ENCODE measurements at places on chromosomes 7 and 10.

GRCh38 chr10:3510741-3511140 lies 274.3 kb downstream of the KLF6 start:
- DNase-seq = no peak

- peak; percentile 91 for DNase-seq
Observed at GRCh38 chr10:17229016-17229716, 1.1 kb downstream of the VIM start.

- no peak for DNase-seq
Observed at GRCh38 chr10:51080311-51081006, 6.2 kb downstream of the PRKG1 start.

- peak; percentile 40 for DNase-seq
Observed at GRCh38 chr10:78688901-78689583, 379.7 kb upstream of the ZMIZ1 start.

GRCh38 chr7:70114806-70115205 lies 516.5 kb downstream of the AUTS2 start:
- no peak for DNase-seq

DNA sequence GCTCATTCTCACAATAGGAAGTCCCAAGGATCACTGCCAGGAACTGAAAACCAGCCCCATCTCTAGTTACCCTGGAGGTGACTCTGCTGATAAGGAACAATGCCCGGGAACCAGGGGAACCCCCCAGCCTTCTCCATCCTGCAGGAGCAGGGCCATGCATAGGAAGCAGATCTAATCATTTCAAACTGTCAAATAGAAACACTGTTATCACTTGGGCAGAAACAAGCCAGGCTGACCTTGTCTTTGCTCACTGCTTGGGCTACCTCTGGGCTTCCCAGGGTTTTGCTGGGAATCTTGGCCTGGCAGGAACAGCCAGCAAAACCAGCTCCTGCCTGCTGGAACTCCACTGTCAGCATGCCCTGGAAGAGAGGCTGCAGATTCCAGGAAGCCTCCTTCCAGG lies 114.1 kb downstream of the RNF216 start:
- DNase-seq = no peak

DNA sequence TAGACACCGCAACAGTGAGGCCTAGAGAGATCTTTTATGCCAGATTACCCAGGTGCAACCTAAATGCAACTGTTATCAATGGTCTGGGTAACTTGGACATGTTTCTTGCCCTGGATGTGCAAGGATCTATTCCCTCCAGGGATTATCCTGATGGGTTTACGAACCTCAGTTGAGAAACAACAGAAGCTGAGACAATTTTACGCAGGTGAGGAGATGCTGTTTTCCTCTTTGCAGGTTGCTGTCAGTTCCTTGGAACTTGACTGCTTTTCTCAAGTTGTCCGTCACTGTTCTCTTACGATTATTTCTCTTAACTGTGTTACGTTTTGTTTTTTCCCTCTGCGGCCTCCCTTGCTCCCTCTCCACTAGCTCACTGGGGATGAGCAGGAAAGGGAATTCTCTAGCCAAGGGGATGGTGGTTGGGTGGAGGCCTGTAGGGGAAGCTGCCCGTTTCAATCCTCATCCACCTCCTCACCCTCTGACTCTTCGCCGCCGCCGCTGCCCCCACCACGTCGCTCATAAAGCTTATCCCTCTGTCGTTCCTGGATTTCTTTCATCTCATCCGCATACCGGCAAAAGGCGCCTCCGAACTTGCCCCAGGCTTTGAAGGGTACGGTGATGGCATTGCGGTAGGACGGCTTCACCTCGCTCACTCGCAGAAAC lies 1.2 kb downstream of the PURB start:
- no peak for DNase-seq

DNA sequence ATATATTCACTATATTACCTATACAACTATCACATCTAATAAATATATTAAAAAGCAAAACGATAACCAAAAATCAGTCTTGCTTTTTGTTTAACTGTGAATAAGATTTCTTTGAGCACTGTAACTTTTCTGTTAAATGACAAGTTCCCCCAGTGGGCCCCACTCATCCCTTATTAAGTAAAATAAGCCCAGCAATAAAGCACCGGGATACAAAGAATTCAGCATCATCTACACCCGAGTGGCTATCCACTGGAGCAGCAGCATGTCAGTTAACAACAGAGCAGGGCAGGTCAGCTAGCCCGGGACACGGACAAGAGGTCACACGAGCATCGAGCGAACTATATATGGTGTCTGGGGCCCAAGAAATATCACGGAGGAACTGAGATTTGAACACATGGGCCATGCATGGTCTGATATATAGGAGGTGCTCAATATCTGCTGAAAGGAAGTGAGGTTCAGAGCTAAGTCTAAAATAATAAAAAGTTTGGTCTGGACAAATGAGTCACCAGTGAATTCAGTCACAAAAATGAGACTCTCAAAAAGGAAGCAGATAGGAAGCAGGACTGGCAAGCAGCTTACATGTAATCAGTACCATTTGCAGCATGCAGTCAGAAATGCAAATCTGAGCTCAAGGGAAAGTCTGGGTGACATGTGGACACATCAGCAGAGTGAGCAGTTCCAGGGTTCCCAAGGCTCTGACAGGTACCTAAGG lies 4.1 kb downstream of the ERCC6 start:
- peak; percentile 47 for DNase-seq

DNA sequence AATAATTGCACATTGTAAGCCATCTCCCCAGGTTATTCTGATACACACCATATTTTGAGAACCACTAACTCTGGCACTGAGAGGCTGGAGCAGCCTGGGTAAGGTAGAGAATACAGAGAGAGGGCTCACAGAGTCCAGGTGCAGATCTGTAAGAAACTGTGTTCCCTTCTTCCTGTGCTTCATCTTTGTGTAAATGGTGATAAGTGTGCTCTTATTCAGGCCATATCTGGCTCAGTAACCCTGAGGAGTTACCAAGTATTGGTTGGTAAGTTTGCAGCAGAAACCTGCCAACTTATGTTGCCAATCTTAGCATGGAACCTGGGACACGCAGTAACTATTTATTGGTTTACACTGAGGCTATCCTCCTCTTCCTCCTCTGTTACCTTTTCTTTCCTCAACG lies 16.2 kb upstream of the ICA1 start:
- DNase-seq = no peak

- DNase-seq = no peak
Observed at GRCh38 chr10:88962336-88962735, 9.8 kb upstream of the ACTA2 start.

DNA sequence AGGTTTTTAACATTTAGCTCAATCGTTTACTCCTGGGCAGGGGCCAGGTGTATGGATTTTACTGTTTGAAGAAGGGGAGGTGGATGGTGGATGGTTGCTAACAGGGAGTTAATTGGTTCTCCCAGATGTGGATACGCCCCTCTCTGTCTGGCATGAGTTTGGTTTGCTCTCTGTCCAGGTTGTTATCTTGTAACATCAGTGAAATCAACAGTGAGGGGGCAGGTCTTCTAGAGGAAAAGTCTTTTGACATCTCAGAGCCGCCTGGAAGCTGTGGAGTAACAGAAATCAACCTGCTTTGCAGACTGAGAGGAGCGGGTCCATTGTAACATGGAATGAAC lies 243.4 kb downstream of the MGMT start:
- DNase-seq = no peak

GRCh38 chr7:632831-633210 lies 93.7 kb upstream of the DNAAF5 start:
- DNase-seq = no peak

DNA sequence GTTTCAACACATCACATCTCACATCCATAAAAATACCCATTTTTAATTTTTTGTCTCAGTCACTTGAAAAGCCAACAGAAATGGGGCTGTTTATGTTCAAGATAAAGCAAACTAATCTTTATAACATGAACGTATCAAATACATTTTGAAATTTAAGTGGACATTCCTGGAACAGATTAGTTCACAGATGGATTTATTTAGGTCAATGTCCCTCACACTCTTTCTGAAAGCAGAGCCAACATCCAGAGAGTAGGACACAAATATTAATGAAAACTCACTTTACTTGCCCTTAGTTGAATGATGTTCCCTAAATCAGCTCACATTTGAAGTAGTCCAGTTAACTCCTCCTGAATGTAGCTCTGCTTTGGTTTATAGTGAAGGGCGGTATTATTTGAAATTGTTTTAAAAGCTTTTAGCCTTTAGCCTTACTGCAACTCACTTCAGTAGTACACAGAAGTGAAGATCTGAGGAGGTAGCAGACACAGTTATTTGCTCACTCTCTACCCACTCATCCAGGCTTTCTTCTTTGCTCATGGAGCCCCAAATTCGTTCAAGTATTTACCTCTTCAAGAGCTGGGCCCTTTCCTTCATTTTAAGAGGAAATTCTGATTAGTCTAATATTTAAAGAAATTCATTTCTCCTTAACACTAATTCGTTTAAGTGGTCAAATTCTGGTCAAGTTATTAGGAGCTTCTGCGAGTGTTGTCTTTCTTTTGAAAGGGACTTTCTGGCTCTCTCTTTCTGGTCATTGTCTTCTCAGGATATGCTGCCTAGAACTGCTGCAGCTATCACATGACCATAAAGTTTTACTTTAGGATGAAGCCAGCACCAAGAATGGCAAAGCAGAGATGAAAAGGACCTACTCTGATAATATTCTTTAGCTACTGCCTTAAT lies 180.6 kb upstream of the AGR3 start:
- no peak for DNase-seq

- no peak for DNase-seq
Observed at GRCh38 chr7:67923286-67923685, 926.7 kb downstream of the TYW1 start.

DNA sequence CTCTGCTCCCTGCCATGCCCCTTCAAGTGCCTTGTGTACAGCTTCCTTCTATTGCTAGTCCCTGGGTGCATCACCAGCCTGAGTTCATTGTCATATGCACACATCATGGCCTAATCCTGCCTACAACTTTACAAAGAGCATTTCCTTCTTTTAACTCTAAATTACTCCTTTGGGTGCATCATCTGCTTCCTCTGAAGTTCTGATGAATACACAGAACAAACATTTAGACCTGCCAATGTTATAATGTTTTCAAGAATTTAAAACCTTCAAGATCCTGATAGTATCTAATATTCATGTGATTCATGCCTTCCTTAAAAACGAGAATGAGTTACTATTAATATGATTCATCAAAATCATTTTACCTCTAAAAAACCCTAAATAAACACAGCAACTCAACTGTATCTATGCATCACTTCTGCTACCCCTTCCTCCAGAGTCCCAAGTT lies 357.1 kb downstream of the MAGI2 start:
- peak; percentile 10 for DNase-seq

DNA sequence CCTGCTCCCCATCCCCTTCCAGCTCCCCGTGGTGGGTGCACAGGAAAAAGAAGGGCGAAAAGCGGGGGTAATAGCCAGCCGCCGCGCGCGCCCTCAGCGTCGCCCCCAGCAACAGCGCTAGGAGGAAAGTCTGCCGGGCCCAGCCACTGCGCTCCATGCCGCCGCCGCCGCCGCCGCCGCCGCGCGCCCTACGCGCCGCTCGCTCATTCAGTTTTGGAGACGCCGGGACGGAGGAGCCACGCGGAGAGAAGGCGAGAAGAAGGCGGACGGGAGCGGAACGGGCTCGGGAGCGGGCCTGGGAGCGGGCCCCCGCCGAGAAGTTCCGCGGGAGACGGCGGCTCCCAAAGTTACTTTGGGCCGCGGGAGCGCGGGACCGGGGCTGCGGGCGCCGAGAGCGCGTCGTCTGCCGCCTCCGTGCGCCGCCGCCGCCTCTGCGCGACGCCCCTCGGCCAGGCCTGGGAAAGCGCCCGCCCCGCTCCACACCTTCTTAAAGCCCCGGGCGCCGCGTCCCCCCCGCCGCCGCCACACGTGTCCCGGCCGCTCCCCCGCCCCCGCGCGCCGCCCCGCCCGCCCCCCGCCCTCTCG lies at the start of gene RELN:
RELN (minus strand) TSS at position 459 of the 585 bp plus-strand sequence; CDS start at position 157, 302 bp downstream.
- no peak for DNase-seq

GRCh38 chr7:151726652-151727578 lies 150.0 kb downstream of the PRKAG2 start:
- no peak for DNase-seq

DNA sequence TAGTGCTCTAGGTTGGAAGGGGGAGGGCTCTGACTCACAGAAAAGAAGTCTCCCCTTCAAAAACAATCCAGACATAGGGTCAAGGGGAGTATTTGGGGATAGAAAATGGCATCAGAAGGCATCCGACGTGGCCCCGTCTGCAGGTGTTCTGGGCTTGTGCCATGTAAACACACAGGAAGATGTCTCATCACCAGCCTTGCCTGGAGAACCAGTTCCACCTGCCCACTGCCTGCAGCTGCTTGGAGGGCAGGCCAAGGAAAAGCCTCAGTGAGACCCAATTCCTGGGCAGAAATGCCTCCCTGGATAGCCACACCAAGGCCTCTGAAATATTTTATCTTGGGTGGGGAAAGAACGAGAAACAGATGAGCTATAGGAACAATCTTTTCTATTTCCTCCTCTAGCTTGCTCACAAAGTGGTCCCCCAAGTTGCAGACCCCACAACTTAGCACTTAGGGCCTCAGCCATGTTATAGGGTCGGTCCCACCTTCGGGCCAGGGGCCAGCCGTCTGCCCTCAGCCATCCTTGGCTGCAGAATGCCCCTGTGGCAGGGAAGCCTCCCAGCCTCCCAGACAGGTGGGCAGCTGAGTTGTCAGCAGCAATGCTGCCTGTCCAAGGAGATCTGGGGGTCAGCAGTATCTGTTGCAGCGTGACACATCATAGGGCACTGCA lies 54.3 kb upstream of the ECHDC3 start:
- no peak for DNase-seq

- peak; percentile 61 for DNase-seq
Observed at GRCh38 chr10:101141616-101142532, 10.8 kb downstream of the TLX1 start.

GRCh38 chr7:11969643-11970042 lies 137.6 kb upstream of the THSD7A start:
- DNase-seq = no peak

DNA sequence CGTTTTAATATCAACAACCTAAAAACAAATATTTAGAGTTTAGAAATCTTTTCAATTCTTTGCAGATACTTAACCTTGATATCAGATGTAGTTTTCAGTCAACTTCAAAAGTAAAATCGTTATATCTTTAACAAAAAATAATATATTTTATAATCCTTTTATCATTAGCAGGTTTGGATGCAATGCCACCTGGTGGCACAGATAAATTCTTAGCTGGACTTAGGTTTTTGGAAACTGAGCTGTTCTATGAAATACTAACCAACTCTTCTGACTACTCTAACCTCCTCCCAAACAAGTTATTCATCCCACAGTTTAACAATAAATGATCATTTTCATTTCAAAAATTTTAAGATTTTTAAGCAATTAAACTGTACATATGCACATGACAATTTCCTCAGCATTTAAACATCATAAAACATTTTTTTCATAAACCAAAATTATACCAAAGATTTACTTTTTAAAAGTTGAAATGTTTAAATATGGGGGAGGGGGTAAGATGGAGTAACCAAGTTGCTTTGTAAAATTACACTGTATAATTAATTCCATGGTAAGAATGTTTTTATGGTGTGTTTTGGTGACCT lies 56.9 kb downstream of the HIBADH start:
- peak; percentile 31 for DNase-seq

- no peak for DNase-seq
Observed at GRCh38 chr10:124040451-124041188, 52.8 kb downstream of the CHST15 start.

GRCh38 chr7:49773936-49774458 lies 559 bp downstream of the VWC2 start:
- DNase-seq = no peak

GRCh38 chr7:135634191-135634878 lies 28.0 kb upstream of the STMP1 start:
- DNase-seq = no peak

- DNase-seq = no peak
Observed at GRCh38 chr7:35545831-35546230, 149.1 kb downstream of the HERPUD2 start.

- DNase-seq = no peak
Observed at GRCh38 chr7:135342887-135343286, 109.2 kb downstream of the STRA8 start.
